ENCODE measurements at places on chromosomes 16 and 17.

DNA sequence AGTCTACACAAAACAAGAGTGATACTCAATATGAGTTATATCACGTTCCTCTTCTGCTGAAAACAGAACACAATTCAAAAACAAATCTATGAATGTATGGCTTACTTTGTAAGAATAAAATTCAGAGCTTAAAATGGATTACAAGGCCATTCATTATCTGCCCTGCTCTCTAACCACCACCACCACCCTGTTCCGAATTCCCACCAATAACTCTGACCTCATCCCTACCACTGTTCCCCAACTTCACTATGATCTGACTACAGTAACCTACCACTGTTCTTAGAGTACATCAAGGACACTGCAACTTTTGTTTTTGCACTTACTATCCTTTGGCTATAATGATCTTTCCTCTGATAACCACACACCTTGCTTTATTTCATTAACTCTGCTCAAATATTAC, 21.3 kb downstream of the FBXL20 start:
- no peak for DNase-seq

GRCh38 chr16:55401046-55401445, 77.0 kb downstream of the IRX6 start:
- no peak for DNase-seq

DNA sequence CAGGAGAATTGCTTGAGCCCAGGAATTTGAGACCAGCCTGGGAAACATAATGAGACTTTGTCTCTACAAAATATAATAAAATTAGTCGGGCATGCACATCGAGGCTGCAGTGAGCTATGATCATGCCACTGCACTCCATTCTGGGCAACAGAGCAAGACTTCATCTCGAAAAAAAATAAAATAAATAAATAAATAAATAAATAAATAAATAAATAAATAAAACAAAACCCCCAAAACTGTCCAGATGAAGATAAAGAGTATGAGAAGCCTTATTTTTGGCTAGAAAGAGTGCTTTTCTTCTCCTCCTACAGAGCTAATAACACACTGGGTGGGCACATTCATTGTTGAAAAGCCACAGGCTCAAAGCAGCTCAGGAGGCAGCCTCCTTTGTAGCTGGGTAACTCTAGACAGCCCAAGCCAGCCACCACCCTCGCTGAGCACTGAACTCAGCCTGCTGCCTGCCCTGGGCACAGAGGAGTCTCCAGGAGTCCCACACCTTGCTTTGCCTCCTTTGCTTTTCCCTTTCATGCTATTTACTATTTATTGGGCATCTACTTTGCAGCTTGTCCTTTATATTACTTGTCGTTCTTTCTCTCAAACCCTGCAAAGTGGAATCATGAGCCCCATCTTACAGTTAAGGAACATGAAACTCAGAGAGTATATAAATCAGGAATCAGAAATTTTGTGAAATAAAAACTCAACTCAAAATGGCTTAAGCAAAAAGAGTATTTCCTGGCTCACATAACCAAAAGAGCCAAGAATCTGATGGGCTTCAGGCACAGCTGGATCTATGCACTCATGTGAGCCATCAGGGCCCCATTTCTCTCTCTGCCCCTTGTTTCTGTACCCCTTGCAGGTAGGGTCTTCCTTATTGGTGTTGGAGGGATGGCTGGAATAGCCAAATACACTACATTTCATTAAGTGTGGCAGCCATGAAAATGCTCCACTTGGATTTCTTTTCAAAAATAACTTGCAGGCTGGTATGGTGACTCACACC, 18.1 kb upstream of the C16orf87 start:
- DNase-seq: no peak

DNA sequence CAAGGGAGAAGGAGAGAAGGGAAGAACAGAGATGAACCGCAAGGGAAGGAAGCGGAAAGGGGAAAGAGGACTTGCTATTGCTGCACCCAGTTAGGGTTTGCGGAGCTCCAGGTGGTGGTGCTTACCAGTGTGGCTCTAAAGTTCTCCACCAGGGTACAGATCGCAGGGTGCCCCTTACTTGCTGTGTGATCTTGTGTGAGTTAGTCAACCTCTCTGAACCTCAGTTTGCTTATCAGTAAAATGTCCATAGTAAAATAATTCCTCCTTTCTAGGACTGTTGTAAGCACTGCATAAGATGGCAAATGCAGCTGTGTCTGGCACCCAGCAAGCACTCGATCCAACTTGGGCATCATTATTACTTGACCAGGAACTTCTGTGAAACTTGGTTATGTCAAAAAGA, 230.7 kb upstream of the CDH5 start:
- DNase-seq: no peak

DNA sequence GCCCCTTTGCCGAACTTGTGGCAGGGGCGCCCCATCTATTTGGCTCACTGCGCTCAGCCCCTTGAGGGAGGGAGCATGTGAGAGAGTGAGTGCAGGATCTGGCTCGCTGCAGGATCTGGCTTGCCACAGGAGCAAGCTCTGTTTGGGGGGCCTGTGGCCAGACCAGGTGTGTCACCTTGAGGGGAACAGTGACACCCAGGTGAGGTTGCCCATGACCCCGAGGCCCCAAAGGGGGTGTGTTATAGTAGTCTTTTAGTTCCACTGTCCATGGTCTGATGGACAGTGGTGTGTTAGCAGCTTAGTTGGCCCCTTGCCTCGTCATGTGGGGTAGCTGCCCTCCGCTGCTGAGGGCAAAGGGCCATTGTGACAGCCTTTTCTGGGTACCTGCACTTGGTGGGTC, 41.6 kb downstream of the CCDC42 start:
- DNase-seq: no peak

GRCh38 chr17:82528484-82529265, 9.1 kb downstream of the FOXK2 start:
- no peak for DNase-seq

DNA sequence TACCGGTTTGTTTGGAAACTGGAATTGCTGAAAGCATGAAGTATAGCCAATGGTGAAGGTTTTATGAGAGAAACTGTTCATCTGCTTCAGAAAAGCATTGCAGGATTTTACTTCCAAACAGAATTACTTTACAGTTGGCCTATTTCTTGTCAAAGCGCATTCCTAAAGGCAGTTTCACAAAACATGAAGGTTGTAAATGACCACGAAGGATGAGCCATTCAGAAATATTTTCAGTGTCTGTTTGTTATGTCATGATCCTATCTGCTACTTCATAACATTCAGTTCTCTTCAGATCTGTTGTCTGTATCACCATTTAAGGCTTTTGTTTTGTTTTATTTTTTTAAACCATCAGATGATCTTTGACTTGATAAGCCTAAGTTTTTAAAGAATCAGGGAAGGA, 45.7 kb downstream of the AATF start:
- no peak for DNase-seq

- DNase-seq: no peak
These were observed 61.5 kb upstream of the CDH5 start for GRCh38 chr16:66304961-66305360.

GRCh38 chr16:72480911-72481310, 309.0 kb upstream of the PMFBP1 start:
- no peak for DNase-seq

DNA sequence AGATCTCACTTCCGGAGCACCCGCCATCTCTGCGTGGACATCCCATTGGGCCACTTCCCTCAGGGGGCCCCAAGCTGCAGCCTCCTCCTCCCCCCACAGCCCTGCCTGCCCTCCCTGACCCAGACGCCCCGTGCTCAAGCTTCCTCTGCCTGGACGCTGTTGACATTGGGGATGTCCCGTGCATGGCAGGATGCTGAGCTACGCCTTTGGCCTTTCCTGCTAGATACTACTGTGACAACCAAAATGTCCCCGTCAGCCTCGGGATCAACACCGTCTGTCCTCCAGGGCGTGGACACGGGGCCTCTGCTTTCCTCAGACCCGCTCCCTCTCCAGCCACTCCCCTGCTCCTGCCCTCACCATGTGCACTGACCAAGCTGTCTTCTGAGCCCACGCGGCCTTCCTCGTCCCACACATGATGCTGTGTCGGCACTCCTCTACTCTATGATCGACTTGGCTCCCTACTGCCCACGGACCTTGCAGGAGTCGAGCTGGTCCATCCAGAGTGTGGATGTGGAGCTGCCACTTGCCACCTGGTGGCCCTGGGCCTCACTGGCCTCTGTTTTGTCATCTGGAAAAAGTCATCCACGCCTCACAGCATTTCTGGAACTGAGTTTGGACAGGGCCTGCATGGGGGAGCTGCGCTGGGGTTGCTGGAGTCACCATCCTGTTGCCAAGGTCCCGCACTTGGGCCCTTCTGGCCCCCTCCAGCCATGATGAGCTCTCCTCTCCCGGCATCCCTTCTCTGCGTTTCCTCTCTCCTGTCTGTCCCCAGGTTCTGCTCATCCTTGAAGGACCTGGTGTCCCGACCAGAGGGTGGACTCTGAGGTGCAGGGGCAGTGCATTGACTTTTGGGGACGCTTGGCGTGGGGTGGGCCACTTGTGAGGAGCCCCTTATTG, 221.7 kb upstream of the CIBAR2 start:
- DNase-seq: no peak

- no peak for DNase-seq
These were observed 4.5 kb downstream of the PLLP start for GRCh38 chr16:57279780-57280638.

GRCh38 chr17:20307326-20307910, 159.9 kb downstream of the LGALS9B start:
- DNase-seq: no peak

GRCh38 chr17:31092475-31093064, 2.2 kb upstream of the NF1 start:
- DNase-seq: no peak

- no peak for DNase-seq
These were observed at the start of gene PIK3R6 for GRCh38 chr17:8867361-8867981. Gene PIK3R6 (minus strand): TSS chr17:8867674. CDS start chr17:8849794, 17,880 bp downstream.

GRCh38 chr16:4496305-4496704, 20.1 kb downstream of the HMOX2 start:
- no peak for DNase-seq

DNA sequence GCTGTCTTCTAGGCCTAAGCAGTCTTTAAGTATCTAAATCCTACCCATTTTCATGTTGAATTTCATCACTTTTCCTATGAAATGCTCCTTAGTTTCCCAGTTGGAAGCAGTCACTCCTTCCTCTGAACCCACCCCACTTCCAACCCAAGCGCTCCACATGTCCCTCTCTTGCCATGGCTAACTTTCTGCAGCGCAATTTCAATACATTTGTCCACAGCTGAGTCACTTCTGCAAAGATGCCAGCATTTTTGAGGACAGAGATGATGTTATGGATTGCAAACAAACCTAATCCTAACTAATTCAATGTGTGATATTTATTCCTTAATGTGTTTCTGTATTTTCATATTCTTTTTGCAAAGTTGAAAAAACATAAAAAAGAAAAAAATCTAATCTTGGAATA, 71.7 kb downstream of the HLF start:
- no peak for DNase-seq

DNA sequence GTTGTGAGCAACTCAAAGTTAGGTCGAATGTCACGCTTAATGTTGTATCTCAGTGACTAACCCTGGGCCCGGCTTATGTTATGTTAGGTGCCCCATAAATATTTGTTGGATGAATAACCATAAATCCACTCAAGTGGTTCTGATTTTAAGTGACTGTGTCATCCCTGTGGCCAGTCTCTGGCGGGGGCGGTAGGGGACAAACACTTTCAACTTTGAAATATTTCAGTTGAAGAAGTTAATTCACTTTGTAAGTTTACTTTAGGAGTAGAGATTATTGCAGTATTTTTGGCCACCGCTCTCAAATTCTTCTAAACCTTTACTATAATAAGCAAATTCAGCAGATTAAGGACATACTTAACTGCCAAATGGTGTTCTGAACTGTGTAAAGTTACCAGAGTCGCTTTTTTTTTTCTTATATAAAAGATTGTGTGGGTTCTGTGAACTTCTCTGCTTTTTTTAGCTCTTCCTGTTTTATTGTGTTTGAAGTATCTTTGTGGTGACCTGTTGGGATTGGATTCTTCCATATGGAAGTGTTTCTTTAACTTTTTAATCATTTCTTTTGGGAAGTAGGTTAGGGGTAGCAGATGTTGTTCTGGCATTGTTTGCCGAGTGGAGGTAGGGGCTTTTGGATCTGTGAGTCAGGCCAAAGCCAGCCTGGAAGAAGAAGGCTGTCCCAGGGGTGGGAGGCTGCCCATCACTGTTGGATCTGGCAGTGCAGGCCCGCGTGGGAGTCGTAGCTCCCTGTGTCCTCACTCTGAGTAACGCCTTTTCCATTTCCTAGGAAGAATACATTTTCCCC, 61.4 kb upstream of the TBX2 start:
- no peak for DNase-seq

GRCh38 chr16:776824-777223, 11.4 kb downstream of the RPUSD1 start:
- no peak for DNase-seq

DNA sequence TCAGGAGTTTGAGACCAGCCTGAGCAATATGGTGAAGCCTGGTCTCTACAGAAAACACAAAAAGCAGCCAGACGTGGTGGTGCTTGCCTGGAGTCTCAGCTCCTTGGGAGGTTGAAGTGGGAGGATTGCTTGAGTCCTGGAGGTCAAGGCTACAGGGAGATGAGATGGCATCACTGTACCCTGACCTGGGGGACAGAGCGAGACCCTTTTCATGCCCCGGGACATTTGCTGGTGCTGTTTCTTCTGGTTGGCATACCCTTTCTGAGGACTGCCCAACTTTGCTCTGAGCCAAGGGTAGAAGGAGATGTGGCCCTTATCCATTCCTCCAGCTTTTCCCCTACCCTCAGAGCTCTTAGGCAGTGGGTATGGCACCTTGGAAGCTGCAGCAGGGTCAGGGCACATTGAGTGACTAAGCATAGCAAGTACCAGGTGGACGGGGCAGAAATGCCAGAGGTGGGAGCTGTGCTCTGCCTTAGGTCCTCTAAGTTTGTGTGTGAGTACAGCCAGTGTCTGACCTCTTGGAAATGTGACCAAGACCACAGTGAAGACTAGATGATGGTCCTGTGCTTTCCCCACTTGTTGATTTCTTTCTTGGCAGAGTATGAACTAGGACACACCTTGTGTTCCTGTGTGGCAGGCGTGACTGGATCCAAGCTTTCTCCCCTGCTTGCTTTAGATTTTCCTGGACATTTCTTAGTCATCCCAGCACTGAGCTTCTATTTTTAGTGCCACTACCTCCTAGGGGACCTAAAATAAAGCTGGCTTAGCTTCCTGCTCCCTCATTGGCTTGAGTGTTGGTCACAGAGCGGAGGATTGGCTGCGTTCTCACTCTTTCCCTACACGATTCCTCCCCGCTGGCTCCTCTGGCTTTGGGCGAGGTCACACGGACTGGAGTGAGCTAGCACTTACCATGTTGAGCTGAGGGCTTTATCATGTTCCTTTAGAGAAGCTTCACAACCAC, 9.9 kb upstream of the EDC4 start:
- no peak for DNase-seq

Data from NCI-H187 treated with DMSO at 0.1 percent for 48 hours (cell line).